ENCODE measurements at places on chromosomes 16 and 17.

DNA sequence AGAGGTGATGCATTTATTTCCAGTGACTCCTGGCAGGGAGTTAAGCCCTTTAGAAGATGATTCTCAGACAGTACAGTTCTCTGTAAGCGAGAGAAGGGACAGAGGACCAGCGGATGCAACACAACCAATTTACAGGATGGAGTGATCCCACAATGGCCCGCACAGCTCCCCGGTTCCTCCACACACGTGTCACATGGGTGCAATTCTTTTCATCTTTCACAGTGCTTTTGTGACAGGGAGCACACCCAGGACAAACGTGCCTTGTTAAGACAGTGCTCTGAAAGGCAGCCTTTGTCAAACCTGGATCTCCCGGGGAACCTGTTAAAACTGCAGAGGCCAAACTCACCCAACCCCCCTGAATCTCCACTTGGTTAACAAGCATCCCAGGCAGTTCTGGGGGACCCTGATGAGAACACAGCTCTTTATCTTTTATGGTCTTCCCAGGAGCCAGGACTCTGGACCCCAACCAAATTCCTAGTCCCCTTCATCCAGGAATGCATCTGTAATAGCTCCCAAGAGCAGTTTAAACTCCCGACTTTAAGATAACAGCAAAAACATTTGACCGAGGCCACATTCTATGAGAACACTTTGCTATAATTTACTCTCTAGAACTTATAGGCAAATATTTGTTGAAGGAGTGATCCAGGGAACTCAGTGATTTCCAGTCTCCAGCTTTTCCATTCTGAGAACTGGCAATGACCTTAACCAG lies 134.9 kb upstream of the CDH5 start:
- no peak for DNase-seq

DNA sequence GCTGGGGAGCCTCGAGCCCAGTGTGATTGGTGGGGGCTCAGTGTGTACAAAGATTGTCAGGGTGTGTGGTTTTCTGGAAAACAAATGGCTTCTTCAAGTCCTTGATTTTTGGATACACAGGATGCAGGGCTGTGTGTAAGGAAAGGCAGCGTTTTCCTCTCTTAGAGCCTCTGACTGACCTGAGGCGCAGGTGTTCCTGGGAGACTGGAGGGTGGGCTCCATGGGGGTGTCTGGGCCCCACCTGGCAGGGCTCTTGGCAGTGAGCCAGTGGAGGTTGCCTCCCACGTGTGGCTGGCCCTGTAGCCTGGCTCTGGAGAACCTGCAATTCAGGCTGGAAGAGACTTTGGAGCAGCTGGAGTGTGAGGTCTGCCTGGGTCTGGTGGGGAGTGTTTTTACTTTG lies 5.0 kb downstream of the FOXK2 start:
- DNase-seq: no peak

GRCh38 chr17:82118168-82118814 lies 20.3 kb upstream of the FASN start:
- no peak for DNase-seq

GRCh38 chr16:56748191-56748590 lies 18.3 kb downstream of the NUP93 start:
- DNase-seq: no peak

GRCh38 chr16:28164140-28164539 lies 47.6 kb downstream of the XPO6 start:
- no peak for DNase-seq

GRCh38 chr17:78026381-78026780 lies 67.9 kb downstream of the TNRC6C start:
- no peak for DNase-seq

GRCh38 chr17:2204393-2204792 lies 99.2 kb downstream of the SMG6 start:
- DNase-seq: no peak

DNA sequence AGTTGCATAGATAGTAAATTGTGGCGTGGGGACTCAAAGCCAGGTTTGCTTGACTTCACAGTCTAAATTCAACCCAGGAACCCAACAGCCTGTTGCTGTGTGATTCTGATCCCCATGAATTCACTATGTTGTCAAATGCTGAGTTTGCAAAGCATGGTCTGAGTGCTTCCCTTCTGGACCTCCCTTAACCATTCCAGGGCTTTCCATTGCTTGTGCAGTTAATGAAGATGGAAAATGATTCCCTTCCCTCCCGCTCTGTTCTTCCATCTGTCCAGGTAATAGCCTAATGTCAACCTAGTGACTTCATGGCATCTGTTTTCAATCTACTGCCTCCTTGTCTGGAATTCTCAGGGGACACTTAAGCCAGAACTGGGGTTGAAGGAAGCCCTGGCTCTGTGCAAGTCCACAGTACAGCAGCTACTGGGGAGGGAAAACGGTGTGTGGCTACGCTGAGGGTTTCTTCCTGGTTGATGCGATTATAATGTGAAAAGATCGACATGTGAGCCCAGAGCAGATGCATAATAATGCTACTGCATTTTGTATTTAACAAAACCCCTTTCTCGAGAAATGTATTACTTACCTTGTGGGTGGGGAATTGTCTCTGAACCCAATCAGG lies 206.7 kb downstream of the CDH13 start:
- DNase-seq: no peak

- DNase-seq: no peak
Measured at GRCh38 chr17:59804901-59805465, 87.8 kb downstream of the TUBD1 start.

GRCh38 chr16:87334651-87335624 lies 17.7 kb upstream of the C16orf95 start:
- DNase-seq: no peak

DNA sequence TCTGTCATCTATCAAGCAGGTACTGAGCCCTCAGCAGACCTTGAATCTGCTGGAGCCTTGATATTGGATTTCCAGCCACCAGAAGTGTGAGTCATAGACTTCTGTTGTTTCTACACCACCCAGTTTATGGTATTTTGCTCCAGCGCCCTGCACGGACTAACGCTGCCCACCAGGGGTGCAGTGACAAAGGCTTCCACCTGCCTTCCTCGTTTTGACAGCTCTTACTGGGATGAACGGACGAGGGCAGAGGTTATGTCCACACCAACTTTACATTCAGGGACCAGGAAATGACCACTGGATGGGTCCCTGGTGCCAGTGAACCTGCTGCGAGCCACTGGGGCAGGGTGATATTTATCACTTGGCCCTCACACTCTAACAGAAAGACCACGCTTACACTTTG lies 66.6 kb upstream of the CBX4 start:
- no peak for DNase-seq

- peak; percentile 73 for DNase-seq
Measured at GRCh38 chr16:1108299-1109252, 12.5 kb upstream of the C1QTNF8 start.

DNA sequence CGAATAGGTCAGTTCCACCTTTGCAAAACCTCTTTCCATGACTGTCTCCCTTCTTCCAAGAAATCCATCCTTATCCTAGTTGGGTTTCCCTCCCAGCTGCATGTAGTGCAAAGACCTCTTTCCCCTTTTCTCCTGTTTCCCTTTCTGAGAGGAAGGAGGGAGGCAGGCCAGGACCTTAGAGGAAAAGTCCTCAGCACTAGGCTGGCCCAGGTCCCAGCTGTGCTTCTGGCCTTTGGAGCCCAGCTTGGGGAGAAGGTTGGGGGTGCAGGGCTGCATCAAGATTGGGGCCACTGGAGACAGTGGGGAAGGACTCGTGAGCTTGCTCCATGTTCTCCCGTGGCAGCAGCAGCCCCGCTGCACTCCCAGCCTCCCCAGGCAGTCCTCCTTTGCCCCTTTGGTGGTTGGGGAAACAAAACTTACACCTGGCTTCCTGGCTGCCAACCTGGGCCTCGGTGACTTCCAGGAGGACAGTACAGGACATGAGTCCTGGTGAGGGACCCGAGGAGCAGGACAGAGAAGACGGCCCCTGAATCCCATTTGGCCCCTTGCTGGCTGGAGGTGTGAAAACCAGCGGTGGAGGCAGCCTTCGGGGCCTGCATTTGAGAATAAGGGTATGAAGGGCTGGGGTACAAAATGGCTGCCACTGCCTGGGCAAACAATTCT lies 481 bp downstream of the HEXIM2 start:
- no peak for DNase-seq

DNA sequence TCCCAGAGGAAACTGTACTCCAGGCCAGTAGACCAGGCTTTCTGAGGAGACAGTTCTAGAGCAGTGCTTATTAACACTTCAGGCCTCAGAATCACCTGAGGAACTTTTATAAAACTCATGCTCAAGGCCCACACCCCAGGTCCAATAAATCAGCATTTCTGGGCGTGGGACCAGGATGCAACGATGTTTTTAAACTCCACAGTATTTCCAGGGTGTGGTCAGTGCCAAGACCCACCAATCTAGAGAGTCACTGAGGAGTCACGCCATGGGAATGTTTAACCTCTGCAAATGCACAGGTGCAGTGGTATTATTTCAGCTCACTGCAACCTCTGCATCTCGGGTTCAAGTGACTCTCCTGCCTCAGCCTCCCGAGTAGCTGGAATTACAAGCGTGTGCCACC lies 3.9 kb upstream of the TRPV1 start:
- DNase-seq: no peak

DNA sequence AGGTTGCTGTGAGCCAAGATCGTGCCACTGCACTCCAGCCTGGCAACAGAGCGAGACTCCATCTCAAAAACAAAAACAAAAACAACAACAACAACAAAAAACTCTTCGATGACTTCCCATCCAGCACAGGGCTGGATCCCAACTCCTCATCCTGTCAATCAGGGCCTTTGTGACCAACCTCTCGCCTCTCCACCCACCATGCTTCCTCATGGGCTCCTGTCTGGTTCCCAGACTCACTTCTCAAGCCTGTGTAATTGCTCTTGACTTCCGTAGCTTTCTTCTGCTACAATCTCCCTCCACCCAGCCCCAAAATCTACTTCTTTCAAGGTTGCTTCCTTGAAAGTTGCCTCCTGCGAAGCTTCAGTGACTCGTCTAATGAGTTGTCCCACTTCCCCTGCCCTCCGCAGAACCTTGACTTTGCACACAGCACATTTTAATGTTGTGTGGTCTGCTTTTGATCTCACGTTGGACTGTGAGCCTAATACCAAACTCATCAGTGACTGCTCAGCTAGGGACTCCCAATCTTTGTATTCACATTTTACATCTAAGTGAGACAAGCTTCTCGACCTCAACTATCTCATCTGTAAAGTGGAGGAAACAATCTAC lies 936 bp upstream of the RASL10B start:
- DNase-seq: no peak

DNA sequence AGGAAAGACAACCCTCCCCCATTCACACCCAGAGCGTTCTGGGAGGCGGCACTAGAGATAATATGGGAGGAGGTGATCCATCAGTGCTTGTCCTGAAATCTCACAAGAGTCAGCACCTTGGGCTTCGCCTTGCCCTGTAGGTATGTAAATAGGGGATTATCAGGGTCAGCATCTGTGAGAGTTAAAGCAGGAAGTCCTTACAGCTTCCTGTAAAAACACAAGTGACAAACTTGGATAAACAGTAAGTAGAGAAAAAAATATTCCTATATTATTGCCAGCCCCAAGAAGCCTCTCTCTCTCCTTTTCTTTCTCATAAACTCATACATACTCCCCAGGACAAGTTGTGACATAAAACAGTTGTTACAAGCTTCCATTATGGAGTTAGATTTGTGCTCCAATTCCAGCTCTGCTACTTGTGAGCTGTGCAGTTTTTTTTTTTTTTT lies 187.7 kb downstream of the MAF start:
- DNase-seq: no peak
